ENCODE measurements at places on chromosomes 4 and X.

DNA sequence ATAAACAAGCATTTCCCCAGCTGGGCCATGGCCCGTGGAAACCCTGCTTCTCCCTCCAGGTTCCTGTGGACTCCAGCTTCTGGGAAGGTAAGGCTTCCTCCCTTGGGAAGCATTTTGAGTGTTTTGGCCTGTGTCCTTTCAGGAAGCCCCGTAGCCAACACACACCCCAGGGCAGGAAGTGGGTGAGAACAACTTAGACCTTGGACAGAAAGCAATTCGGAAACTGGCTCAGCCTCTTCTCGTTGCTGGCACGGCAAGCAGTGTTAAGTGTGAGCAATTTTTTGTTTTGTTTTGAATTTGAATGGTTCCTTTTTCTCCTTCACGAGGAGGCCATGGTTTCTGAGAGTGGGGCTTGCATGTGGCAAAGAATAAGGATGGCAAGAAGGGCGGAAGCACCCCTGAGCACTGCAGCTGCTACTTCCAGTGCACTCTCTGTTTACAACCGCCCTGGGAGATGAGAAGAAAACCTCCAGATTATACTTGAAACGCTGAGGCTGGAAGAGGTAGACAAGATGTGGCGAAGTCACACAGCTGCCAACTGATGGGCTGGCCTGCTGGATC lies 14.1 kb upstream of the CYTL1 start:
- no peak for DNase-seq

GRCh38 chrX:21875013-21875412 lies 19.2 kb downstream of the YY2 start:
- DNase-seq = no peak

DNA sequence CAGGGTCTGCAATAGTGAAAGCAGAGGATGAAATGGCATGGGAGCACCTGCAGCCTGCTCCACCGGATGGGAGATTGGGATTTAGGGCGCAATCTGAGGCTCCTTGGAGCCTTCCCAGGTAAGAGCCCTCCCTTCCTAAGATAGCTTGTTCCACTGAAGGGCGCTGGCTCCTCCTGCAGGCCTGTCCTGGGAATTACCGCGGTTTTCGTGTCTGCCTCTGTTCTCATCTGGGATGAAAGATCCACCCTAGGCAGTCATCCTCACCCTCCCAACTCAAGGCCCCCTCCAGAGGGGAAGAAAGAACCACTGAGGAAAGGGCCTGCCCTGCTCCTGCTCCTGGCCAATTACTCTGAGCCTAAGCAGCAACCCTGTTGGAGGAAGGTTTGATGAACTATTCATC lies 547.5 kb downstream of the SMARCA1 start:
- no peak for DNase-seq

DNA sequence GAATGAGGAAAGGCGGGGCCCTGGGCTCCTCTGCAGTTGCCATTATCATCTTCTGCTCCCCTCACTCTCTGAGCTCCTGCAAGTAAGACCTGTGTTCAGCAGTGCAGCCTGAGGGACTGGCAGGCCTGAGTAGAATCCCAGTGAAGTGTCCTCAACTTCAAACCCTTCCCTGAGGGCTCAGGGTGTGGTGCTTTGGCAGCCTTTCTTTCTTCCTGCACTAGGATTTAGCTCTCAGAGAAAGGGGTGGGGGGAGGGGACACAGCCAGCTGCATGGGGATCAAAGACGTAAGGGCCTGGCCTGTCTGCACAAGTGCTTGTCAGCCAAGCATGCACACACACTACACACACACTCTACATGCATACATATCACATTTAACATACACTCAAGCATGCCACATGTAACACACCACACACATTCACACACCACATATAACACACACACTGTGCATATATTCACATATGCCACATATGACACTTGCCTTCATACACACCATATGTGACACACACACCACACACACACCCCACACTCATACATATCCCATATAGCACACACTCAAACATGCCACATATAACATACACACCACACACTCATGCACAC lies 223.4 kb upstream of the RPL34 start:
- no peak for DNase-seq

GRCh38 chrX:67613366-67613765 lies 69.5 kb downstream of the AR start:
- DNase-seq = no peak

- no peak for DNase-seq
Observed at GRCh38 chr4:76755756-76756155, 142.2 kb downstream of the SOWAHB start.

DNA sequence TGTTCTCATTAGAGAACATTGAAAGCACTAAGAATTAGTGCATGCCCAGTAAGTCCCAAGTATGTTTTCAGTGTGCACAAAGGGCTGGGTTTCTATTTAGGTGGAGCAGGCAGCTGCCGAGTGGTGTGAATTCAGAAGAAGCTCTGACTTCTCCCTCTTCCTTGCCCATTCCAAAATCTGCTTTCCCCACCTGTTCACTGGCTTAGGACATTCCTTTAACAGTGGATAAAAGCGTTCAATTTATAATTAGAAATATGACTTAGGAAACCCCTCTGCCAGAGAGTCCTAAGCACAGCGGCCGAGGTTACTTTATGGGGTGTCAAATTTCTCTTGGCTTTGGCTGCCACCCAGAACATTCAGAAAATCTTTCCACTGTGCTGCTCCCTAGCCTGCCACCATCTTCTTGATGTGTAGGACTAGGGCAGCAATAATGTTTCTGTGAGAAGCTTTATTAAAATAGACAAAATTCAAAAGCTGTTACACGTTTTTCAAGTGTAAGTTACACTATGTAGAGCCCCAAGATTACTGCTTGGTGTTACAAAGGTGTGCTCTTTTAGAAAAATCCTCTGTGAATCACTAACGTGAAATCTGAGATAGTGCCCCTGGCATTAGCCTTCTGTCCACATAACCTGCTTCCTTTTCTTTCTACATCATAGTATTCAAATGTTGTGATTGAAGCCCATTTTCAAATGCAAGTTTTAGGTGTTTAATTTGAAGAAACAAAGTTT lies 191.6 kb upstream of the ANKRD50 start:
- DNase-seq = no peak

- DNase-seq = no peak
Observed at GRCh38 chr4:165874791-165875371, 1.8 kb downstream of the TLL1 start.

- no peak for DNase-seq
Observed at GRCh38 chr4:140059159-140059558, 94.8 kb downstream of the MAML3 start.

DNA sequence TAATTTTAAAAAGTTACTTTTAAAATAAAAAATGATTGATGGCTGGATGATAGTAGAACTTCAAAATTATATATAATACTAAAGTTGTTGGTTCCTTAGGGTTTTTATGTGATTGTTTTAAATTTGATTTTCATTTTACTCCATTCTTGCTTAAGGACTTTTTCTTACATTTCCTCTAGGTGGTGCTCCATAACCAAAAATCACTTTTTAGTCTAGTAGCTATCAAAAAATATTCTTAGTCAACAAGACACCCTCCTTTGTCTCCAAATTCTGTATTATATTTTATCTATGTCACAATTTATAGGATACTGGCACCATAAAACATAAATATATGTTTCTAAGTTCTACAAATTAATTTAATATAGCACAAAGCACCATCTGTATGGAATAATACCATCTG lies 67.2 kb upstream of the BRWD3 start:
- DNase-seq = no peak

DNA sequence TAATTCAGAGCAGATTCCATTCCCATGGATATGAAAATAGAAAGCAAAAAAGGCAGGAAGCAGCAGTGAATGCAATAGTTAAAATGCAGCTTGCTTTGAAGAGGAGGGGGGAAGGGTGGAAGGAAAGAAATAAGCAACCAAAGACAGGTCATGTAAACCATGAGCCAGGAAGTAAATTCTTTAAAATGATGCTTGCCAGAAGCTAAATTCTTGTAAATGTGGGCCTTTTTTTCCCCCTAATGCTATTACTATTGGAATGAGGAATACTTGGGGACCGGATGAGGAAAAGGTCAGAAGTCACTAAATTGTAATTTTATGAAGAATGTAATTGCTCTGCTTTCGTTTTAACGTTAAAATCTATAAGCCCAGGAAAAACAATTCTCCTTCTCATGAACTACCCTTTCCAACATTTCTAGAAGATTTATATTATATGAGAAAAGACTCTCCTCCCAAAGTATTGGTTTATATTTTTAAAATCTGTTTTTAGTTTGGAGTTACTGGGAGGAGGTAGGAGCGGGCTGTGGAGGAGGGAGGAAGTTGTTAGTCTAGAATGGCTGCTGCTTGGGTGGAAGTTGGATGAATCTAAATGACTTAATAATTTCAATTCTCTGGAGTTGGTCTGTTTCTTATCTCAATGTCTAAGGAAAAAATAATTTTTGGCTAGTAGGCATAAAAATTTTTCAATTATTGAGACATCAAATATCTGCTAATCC lies 77.6 kb upstream of the PCDH18 start:
- DNase-seq = no peak

- no peak for DNase-seq
Observed at GRCh38 chrX:17595456-17596035, 141.7 kb upstream of the SCML1 start.

GRCh38 chrX:40871385-40872082 lies 136.2 kb upstream of the MED14 start:
- no peak for DNase-seq

DNA sequence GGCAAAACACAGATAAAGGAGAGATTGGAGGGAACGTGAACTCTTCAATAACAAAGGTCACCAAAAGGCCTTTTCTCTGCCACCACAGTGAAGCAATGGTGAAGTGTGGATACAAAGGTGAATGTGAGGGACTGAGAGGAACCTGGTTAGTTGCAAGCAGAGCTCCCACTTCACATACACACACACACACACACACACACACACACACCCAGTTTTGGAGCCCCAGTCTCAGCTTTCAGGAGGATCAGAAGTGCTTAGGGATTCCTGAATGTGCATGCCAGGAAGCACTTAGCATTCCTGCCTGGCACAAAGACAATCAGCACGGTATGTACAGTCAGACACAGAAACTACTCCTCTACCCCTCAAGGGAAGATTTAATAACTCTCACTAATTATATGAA lies 71.5 kb downstream of the ARHGEF9 start:
- no peak for DNase-seq

DNA sequence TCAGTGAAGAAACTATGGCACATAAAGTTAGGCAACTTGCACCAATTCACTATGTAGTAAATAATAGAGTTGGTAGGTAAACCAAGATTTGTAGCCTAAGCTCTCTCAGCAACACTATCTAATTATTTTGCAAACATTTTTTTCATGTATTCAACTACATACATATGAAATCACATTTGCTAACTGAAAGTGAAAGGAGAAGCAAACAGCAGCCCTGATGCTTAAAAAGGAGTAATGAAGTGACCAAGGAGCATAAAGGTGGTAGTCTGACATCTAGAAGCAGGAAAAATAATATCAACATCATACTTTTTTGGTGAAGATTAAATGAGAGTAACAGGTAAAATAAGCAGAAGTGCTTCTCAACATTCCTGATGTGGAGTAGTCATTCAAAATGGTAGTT lies 603.7 kb downstream of the GRXCR1 start:
- no peak for DNase-seq

DNA sequence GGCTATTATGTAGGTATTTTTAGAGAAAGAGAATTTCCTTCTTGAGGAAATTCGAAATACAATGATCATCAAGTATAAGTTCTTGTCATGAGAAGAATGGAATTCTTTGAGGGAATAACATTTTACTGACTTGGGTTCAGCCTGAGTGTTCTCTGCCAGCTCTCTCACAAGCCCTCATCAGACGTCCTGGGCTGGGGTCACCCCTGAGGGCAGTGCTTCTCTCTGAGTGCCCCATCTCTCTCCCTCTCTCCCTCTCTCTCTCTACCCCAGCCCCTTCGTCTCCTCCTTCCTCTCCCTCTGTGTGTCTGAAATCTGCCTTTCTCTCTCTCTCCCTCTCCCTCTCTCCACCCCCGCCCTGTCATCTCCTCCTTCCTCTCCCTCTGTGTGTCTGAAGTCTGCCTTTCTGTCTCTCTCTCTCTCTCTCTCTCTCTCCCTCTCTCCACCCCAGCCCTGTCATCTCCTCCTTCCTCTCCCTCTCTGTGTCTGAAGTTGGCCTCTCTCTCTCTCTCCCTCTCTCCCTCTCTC lies 241.7 kb upstream of the PSAPL1 start:
- peak; percentile 55 for DNase-seq

- DNase-seq = no peak
Observed at GRCh38 chr4:32032136-32032672, 1312.0 kb downstream of the PCDH7 start.

DNA sequence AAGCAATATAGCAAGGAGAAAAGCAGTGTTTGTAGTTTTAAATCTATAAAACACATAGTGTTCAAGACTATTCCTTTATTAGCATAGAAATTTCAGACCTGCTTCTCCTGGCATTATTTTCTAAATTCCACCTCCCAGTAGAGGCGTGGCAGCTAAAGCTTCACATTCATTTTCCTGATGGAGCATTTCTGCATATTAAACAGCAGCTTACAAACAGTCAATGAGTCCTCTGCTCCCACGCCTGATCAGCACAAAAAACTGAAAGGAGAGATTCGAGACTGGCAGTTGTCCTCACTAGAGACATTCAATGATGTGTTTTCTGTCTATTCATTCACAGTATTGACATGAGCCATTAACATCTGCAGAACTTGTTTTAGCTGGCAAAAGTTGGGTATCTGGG lies 61.4 kb downstream of the SHISA3 start:
- DNase-seq = no peak

GRCh38 chr4:54317690-54318089 lies 88.6 kb downstream of the PDGFRA start:
- DNase-seq = no peak

DNA sequence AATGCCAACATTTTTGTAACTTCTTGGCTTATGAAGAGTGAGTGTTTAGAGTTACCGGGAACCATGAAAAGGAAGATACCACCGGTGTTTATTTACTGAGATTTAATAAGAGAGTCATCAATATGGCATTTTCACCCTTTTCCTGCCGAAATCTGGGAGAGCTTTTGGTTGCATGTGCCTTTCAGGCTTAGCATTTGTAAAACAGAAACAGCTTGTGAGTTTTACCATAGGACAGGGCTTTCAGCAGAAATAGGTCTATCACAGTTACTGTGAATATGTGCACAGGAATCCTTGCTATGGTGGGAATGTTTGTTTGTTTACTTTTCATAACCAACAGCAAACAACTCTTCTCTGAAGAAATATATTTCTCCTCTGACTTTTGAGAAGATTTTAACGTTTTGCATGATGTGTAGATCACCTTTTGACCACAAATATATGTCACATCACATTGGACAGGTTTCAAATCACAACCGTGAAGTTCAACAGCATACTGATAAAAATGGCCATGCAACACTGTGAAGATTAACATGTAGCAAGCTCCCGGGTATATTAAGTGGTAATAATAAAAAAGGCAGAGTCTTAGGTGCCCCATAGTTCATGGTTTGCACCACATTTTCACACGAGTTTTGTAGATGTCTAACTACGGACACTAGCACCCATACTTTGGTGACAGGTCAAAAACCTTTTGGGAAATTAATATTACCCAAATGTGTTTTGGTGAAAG lies 21.3 kb downstream of the ARHGAP24 start:
- DNase-seq = no peak

- DNase-seq = no peak
Observed at GRCh38 chrX:11787564-11787963, 29.5 kb downstream of the MSL3 start.

- DNase-seq = no peak
Observed at GRCh38 chr4:140315019-140315418, 58.4 kb upstream of the SCOC start.

- no peak for DNase-seq
Observed at GRCh38 chr4:24655971-24656370, 71.6 kb upstream of the DHX15 start.
